ENCODE measurements at places on chromosomes 12 and 14. TPM values are rescaled to one million over a fixed set of nuclear protein-coding genes. Genes with fewer than 3 reads are reported as not detected.

MAP3K9 gene
- total RNA-seq, result 0.17 TPM

KDM2B gene
- total RNA-seq, result 21.6 TPM

OR6C6 gene
- total RNA-seq, result not detected

TRPV4 gene
- 0.51 TPM for total RNA-seq

TAS2R50 gene
- total RNA-seq, result 2.3 TPM

PXMP2 gene
- 10.6 TPM for total RNA-seq

DNAJC22 gene
- 4.6 TPM for total RNA-seq

THAP2 gene
- 6.9 TPM for total RNA-seq

MGST1 gene
- total RNA-seq, result 78.6 TPM

SLCO1B3 gene
- not detected for total RNA-seq

FAM181A gene
- not detected for total RNA-seq

TEAD4 gene
- total RNA-seq, result 7.4 TPM

RFX4 gene
- not detected for total RNA-seq

LRRK2 gene
- 10.8 TPM for total RNA-seq

DEPDC4 gene
- total RNA-seq, result 1.2 TPM

ANKS1B gene
- 0.51 TPM for total RNA-seq

CTSG gene
- not detected for total RNA-seq

COL2A1 gene
- not detected for total RNA-seq

CLEC1B gene
- total RNA-seq, result not detected

GALNT9 gene
- 0.51 TPM for total RNA-seq

SMCO2 gene
- 0.26 TPM for total RNA-seq

TMEM30B gene
- 0.51 TPM for total RNA-seq

OTOGL gene
- total RNA-seq, result under 0.01 TPM

BCAT1 gene
- total RNA-seq, result 93.7 TPM

CLEC2A gene
- not detected for total RNA-seq

LRIG3 gene
- 65.7 TPM for total RNA-seq

CKAP4 gene
- total RNA-seq, result 132 TPM

SRRM4 gene
- total RNA-seq, result not detected

PROX2 gene
- total RNA-seq, result not detected

OTX2 gene
- total RNA-seq, result not detected

CCDC196 gene
- total RNA-seq, result not detected

AQP5 gene
- total RNA-seq, result under 0.01 TPM

RTL1 gene
- not detected for total RNA-seq

ACRBP gene
- 0.33 TPM for total RNA-seq

RD3L gene
- total RNA-seq, result not detected

ADSS1 gene
- 2.3 TPM for total RNA-seq

CIDEB gene
- total RNA-seq, result 0.51 TPM

HOXC12 gene
- not detected for total RNA-seq

LRP1-AS gene
- not detected for total RNA-seq

MLH3 gene
- 53.8 TPM for total RNA-seq

IL26 gene
- total RNA-seq, result not detected

SLC35F4 gene
- not detected for total RNA-seq

KCNA5 gene
- not detected for total RNA-seq

TNS2 gene
- total RNA-seq, result 52.4 TPM

KDM5A gene
- total RNA-seq, result 48.0 TPM

TEX52 gene
- not detected for total RNA-seq

TSPAN8 gene
- total RNA-seq, result under 0.01 TPM

PARP2 gene
- total RNA-seq, result 5.6 TPM

KLRD1 gene
- 0.17 TPM for total RNA-seq

CLEC6A gene
- total RNA-seq, result not detected

KRT82 gene
- not detected for total RNA-seq

ANG gene
- total RNA-seq, result 5.1 TPM

TMPRSS12 gene
- not detected for total RNA-seq

TRIM9 gene
- 0.50 TPM for total RNA-seq

SYT1 gene
- total RNA-seq, result 0.51 TPM

KRT85 gene
- not detected for total RNA-seq

KLRC2 gene
- not detected for total RNA-seq

KRT73 gene
- total RNA-seq, result not detected

FIGNL2 gene
- 0.17 TPM for total RNA-seq

All from fibroblast of lung (primary cell).